Purkinje cell (primary cell): ENCODE measurements at places on chromosomes 3 and 15. TPM values are rescaled to one million over a fixed set of nuclear protein-coding genes. Genes with fewer than 3 reads are reported as not detected.

The GPR27 gene
- 32.3 and 42.7 TPM in 2 replicates for polyA plus RNA-seq

The PTH1R gene
- polyA plus RNA-seq: 2.5 and 3.0 TPM in 2 replicates

The ZNF592 gene
- 0.94 and 1.8 TPM in 2 replicates for polyA plus RNA-seq

The ZBTB20 gene
- 17.1 and 20.5 TPM in 2 replicates for polyA plus RNA-seq

The HOMER2 gene
- 2.5 and 3.8 TPM in 2 replicates for polyA plus RNA-seq

The MAP1A gene
- polyA plus RNA-seq: 27.2 and 34.5 TPM in 2 replicates

The SLC51B gene
- not detected in 2 replicates for polyA plus RNA-seq

The GOLGA8G gene
- polyA plus RNA-seq: not detected in 2 replicates

The TRH gene
- polyA plus RNA-seq: 0.40 TPM in 1 of 2 replicates, not detected in the other

The CNTN6 gene
- polyA plus RNA-seq: 39.2 and 47.8 TPM in 2 replicates

The SLC22A13 gene
- 0.15 TPM in 1 of 2 replicates, not detected in the other for polyA plus RNA-seq

The COL7A1 gene
- polyA plus RNA-seq: 2.1 and 3.4 TPM in 2 replicates

The MYZAP gene
- polyA plus RNA-seq: 3.5 TPM in 1 of 2 replicates, not detected in the other

The LPP gene
- polyA plus RNA-seq: 1.3 and 7.4 TPM in 2 replicates

The CCDC13 gene
- polyA plus RNA-seq: 1.3 and 5.1 TPM in 2 replicates

The ACTC1 gene
- polyA plus RNA-seq: 1.4 and 2.6 TPM in 2 replicates
